ENCODE measurements at places on chromosomes 7 and 10.

DNA sequence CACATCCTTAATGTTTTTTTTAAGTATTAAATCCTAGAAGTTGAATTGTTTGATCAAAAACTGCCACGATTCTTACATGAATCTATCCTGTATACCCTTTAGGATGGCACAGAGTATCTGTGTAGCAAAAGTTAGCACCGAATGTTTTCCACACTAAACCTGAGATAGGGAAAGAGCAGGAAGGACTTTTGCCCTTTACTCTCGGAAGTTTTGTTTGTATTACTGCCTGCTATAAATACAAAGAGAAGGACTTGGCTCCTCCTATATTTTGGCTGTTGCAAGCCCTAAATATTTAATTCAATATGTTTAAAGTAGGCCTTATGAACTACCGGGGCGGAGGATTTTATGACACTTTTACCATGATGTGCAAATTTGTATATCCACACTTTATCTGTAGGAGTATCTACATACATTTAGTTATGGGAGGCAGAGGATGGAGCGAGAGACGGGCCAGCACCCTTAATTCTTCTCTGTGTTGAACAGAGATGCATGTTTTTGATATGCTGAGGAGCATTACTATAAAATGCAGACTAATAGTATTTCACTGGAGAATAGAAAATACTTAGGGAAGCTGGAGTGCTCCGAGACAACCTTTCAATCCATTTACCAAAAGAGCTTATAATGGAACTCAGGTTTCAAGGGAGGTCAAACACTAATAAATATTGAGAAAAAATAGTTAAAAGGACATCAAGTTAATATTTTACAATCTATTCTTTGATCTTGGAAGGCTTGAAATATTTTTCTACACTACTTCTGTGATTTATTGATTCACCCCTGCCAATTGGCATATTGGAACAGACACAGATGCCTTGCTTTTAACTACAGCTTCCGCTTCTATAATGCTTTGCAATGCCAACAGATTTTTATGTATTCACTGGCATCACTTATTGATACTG is 97.4 kb downstream of the CHN2 start:
- no peak for DNase-seq

DNA sequence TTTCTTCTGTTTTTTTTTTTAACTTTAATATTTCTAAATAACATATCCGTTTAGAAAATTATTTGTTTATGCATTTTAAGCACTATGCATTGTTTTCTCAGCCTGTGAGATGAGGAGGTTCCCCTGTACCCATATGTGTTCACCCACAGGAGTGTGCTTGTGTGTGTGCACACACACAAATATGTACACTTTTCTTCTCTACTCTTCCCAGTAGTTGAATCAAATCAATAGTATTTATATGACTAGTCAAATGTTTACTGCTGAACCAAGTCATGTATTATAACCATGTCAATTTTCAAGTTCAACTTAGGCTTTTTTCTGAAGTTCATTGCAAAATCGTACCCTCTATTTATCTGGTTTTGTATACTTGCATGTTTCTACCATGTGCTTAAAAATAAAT is 37.3 kb downstream of the HDAC9 start:
- DNase-seq, result no peak

DNA sequence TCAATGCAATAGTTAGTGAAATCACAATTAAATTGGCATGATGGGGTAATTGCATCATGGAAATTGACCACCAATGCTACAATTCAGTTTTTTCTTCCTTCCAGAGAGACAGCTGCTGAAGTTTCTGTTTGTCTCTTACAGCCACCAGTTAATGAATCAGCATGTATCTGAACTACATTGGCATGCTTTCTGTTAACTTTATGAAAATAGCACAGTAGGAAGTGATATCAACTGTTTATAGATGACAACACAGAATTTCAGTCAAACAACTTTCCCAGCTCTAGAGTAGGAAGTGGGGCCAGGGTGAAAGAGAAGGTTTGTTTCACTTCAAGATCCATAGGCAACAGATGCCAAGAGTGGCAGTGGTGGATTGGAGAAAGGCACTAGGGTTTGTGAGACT is 339.6 kb upstream of the VWC2 start:
- DNase-seq, result no peak

- DNase-seq, result no peak
These were observed 12.7 kb downstream of the STRA8 start for GRCh38 chr7:135246191-135246825.

DNA sequence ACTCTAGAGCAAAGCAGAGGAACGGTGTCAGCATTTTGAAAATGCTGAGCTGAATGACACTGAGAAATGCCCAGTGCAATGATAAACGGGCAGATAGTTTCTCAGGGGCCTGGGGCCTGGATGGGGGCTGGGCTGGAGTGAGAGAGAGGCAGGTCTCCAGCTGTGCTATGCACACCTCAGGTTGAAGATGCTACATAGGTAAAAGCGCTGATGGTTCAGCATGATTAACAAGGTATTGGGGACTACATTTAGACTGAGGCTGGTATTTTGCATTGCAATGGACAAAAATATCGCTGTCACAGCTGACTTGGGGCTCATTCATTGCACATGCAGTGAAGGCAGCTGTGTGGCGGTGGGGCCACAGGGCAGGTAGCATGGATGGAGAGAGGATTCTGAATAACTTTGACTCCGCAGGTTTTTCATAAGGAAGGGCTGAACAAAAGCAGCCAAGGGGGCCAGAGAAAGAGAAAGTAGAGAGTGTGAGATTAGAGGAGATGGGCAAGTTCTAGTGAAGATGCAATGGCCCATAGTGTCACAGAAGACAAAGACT is 290.8 kb upstream of the ZNF32 start:
- DNase-seq, result no peak

- peak; percentile 29 for DNase-seq
These were observed 10.2 kb downstream of the CRYGN start for GRCh38 chr7:151429560-151430331.

DNA sequence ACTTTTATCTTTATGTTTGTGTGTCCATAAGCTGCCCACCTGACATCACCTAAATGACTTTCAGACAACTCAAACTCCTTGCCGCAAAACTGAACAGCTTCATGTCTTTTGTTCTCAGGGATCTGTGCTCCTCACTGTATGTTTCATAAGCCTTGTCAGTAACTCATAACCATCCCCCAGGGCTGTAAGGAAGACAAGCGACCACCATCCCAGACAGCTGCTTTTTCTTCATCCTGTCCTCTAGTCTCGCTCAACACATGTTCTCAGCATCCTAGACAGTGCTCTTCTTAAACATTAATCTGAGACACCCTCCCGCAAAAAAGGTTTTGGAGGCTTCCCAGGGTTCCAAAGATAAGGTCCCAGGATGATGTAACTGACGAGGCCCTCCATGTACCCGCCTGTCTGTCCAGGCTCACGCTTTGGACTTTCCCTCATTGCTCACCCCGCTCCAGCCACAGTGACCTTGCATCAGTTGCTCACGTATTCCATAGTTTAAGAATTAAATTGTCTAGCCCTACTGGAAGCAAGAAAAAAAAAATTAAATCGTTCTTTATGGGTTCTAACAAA is 69.8 kb downstream of the MAP3K8 start:
- no peak for DNase-seq

DNA sequence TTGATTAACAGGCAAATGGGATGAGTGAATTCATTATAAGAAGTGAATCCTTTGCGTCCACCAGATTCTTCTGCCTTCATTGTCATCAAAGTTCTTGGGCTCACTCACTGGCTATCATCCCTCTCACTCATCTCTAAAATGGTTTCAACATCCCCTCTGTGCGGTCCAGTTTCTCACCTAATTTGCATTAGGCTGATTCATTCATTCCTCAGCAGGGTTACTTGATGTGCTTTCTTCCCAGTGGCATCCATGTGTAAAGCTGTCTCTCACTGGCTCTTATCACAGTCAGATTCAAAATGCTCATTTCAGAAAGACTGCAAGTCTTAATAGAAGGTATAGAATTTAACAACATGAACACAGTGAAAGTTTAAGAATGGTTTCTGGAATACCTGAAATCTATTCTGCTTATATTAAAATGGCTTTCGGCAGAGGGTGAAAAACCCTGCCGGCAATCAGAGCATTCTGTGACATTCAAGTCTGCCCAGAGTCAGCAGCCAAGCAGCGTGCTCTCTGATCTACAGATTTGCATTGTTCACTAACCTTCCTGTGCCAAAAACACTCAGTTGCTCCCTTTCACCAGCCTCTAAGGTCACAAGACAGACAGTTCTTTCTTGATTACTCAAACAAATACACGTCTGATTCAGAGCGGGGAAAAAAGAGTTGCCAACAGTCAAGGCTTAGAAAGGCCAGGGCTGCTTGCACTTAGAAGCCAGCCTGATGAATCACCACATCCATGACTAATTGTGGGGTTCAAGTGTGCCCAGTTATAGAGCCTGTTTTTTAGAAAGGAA is 106.7 kb downstream of the TES start:
- DNase-seq, result no peak

DNA sequence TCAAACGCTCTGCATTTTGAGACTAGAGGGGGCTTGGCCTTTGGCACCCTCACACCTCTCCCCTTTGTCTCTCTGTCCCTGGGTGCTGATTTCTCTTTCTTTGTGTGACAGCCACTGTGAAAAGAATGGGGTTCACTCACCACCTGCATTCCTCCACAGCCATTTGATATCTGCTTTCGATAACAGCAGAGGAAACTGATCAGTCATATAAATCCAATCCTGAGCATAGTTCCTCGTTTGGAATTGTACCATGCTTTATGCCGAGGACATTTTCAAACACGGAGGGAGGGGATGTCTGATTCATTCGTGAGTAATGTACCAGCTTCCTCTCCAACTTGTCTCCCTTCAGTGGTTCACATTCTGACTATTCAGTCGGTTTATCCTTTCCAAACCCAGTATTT is 15.8 kb downstream of the MET start:
- DNase-seq, result no peak

DNA sequence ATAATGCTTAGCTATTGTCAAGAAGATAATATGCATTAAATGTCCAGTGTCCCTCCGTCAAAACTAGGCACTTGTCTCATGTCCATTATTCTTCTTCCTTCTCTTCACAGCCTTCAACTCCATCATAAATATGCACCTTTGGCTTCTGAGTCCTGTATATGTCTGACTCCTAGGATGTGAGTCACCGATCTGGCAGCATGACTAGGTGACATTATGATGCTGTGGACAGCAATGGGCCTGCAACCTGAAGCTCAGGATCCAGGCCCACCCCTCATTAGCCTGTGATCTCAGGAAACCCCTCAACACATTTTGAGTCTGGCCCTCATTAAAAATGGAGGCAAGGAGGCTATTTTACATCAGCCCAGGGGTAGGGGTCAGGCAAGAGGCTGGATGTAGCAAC is 362.5 kb upstream of the ZMIZ1 start:
- no peak for DNase-seq

- no peak for DNase-seq
These were observed 124.7 kb downstream of the NRP1 start for GRCh38 chr10:33209802-33210201.

- DNase-seq, result no peak
These were observed 59.5 kb upstream of the NPTX2 start for GRCh38 chr7:98557538-98558031.

DNA sequence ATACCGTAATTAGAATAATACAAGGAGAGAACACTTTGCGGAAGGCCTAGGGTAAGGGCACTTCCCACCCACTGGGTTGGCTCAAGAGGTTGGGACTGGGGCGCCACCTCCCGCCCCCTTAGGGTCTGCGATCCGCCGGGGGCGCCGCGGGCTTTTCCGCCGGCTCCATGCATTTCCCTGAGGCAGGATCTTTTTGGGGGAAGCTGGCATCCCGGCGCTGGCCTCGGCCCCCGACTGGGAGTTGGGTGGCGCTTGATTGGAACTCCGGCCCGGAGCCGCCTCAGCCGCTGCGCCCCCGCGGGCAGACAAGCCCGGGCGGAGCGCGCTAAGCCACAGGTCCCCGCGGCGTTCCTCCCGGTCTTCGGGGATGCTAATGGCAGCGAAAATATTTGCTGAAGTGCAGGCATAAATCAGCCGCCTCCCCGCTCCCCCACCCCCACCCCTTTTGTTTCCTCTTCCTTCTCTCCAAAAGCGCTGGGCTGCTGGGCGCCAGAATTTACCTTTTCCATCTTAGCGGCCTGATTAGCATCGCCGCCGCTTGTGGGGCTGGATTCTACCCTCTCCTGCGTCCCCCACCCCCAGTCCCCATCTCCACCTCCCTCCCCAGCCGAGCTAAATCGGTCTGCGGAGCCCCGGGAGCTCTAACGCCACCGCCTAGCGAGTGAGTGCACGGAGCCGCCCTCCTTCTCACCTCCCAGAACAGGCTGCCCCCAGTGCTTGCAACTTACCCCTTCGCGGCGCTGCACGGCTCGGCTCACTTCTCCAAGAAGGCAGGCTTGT is 5.1 kb downstream of the UNC5B start:
- no peak for DNase-seq

DNA sequence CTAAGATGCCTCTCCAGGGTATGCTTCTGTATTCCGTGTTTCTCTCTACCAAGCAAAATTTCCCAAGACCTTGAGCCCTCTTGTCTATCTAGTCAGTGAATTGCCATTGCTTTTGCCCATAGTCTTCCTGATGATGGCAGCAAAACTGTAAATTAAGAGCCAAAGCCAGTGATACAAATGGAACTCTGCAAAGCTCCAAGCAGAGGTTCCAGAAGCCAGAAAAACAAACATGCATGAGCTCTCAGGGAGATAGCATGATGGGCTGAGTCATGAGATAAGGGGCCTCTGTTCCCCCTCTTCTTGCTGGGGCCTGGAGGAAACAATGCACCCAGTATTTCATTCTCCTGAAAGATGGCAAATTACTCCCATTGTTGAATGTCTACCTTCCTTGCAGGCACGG is 24.7 kb downstream of the LSMEM1 start:
- DNase-seq, result no peak

DNA sequence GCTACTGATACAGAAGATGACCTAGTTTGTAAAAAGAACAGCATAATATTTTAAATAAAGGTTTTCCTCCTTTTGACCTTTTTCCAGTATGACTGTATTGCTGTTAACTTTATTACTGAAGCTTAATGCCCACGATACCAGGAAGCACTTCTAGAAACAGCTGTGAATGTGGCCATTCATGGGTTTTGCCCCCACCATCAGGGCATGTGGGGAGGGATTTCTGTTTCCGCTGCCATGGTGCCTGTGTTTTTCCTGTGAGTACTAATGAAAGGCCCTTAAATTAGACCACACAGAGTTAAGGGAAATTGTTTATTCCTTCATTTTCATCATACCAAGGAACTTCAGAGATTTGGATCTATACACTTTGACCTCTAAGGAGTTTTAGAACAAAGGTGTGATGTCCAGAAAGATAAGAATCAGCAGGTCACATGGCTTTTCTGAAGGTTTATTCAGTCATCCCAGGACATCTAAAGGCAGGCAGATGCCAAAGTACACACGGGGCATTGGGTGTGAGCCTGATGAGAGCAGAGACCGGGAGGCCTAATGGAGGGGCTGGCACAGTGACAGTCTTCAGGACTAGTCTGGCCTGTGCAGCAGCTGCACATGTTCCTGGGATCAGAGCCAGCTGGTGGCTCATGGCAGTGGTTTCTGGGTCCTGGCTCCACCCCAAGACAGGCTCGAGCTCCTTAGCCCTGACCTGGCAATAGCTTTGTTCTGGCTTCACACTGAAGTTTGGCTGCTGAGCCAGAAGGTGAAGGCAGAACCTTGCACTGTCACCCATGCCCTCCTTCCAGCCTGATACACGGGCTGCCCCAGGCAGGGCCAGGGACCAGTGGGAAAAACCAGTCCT is 190.9 kb downstream of the REEP3 start:
- no peak for DNase-seq

GRCh38 chr7:70419526-70420380 is 712.2 kb upstream of the GALNT17 start:
- no peak for DNase-seq

GRCh38 chr7:75889223-75889825 is 10.5 kb downstream of the RHBDD2 start:
- no peak for DNase-seq
